Activated CD8-positive, alpha-beta T cell treated with anti-CD3 and anti-CD28 coated beads, Interleukin-2, amount 10 ng/mL, durations not matched to agents 7 days and 5 days (primary cell): ENCODE measurements at places on chromosomes 4 and X. TPM values are rescaled to one million over a fixed set of nuclear protein-coding genes. Genes with fewer than 3 reads are reported as not detected.

DNA sequence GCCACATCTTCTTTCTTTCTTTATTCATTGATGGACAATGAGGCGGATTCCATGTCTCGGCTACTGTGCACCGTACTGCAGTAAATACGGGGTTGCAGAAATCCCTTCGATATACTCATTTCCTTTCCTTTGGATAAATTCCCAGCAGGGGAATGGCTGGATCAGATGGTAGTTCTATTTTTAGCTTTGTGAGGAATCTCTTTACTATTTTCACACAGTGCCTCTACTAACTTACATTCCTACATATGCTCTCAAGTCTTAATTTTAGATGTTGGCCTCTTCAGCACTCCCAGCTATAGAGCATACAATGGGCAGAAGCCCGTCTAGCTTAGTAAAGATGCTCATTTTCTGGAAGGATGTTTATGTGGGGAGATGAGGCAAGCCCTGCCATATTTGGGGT is 317.4 kb downstream of the ASMT start:
- no peaks in the 10 kb centered on the region for H3K4me1 ChIP-seq
- H3K27me3 ChIP-seq = no peaks in the 10 kb centered on the region
- H3K4me3 ChIP-seq = no peak overlapping the region
- H3K36me3 ChIP-seq = no peaks in the 10 kb centered on the region
- no peak overlapping the region for H3K27ac ChIP-seq

DNA sequence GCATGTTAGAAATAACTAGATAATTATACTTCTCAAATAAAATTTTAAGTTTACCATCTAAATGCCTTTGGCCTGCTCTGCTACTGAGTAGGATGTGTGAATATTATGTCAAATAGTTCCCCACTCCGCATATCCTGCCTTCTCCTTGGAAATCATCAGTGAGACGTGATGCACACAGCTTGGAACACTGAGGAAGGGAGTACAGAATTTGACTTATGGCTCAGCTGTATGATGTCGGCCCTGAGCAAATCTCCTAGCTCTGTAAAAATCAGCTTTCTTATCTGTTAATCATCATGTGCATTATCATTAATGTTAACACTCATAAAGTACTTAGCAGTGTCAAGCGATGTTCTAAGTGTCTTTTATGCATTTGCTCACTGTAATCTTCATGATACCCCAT is 241.0 kb upstream of the ANKRD50 start:
- H3K4me1 ChIP-seq = no peaks in the 10 kb centered on the region
- no peaks in the 10 kb centered on the region for H3K36me3 ChIP-seq
- no peaks in the 10 kb centered on the region for H3K27me3 ChIP-seq
- no peak overlapping the region for H3K4me3 ChIP-seq

DMP1 gene
- total RNA-seq = not detected

RAB40AL gene
- total RNA-seq = 0.37 TPM

- H3K36me3 ChIP-seq = peaks cover 69% of the 10 kb centered on the region
- H3K27me3 ChIP-seq = no peaks in the 10 kb centered on the region
- H3K27ac ChIP-seq = peak overlapping the region; percentile 18
- DNase-seq = no peak
These were observed 7.2 kb downstream of the OCIAD2 start for GRCh38 chr4:48899432-48899749.

DNA sequence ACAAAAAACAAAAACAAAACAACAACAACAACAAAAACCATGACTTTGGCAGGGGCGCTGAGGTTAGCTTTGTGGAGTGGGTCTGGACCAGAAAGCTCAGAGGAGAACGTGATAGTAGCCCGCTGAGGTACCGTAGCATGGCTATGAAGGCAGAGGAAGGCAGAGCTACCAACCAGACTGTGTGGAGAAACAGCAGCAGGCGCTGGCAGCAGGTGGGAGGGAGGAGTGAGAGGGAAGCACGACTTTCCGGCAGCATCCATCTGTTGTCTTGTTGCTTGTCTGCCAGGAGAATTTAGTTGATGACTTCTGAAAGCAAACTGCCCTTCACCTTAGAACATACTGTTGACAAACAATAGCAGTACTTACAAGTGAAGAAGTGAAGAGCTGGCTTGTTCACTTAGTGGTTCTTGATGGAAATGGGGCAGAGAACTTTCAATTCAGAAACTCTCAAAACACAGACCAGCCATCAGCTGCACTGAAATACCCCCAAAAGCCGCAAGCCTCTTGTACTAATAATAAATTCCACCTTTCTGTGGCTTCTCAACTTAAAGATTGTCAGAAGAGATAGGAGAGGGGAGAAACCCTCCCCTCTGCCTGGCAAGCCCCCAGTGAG is 447.2 kb downstream of the SLITRK2 start:
- DNase-seq = no peak
- H3K4me3 ChIP-seq = no peak overlapping the region
- H3K4me1 ChIP-seq = no peaks in the 10 kb centered on the region
- no peaks in the 10 kb centered on the region for H3K36me3 ChIP-seq
- H3K27me3 ChIP-seq = no peaks in the 10 kb centered on the region

GRCh38 chrX:67536564-67536963 is 7.3 kb upstream of the AR start:
- no peaks in the 10 kb centered on the region for H3K27me3 ChIP-seq
- no peak overlapping the region for H3K27ac ChIP-seq
- no peaks in the 10 kb centered on the region for H3K4me1 ChIP-seq
- H3K36me3 ChIP-seq = no peaks in the 10 kb centered on the region

GRCh38 chr4:184890499-184890898 is 64.7 kb upstream of the ACSL1 start:
- no peak overlapping the region for H3K27ac ChIP-seq
- H3K4me1 ChIP-seq = no peaks in the 10 kb centered on the region
- no peak overlapping the region for H3K4me3 ChIP-seq
- peaks cover 34% of the 10 kb centered on the region for H3K27me3 ChIP-seq
- no peak for DNase-seq
- no peaks in the 10 kb centered on the region for H3K36me3 ChIP-seq

DNA sequence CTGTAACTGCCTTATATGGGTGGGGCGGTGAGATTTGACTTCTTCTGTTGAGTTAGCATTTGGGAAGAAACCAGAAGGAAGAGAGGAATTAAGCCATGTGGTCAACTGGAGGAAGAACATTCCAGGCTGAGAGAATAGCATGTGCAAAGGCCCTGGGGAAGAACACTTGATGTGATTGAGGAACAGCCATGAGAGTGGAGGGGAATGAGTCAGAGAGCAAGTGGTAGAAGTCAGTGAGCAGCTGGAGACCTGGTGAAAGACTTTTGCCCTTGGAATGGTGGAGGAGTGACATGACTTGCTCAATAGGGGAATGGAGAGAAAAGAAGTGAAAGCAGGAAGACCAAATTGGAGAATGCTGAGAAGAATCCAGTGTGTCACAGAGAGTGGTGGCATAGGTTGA is 327.8 kb upstream of the HAND2 start:
- H3K27ac ChIP-seq = no peak overlapping the region
- H3K4me3 ChIP-seq = no peak overlapping the region
- no peak for DNase-seq
- no peaks in the 10 kb centered on the region for H3K36me3 ChIP-seq
- H3K27me3 ChIP-seq = no peaks in the 10 kb centered on the region

SLC9A7 gene
- total RNA-seq = 3.8 TPM

KCNE5 gene
- total RNA-seq = 0.68 TPM

UCHL1 gene
- total RNA-seq = 0.37 TPM

DNA sequence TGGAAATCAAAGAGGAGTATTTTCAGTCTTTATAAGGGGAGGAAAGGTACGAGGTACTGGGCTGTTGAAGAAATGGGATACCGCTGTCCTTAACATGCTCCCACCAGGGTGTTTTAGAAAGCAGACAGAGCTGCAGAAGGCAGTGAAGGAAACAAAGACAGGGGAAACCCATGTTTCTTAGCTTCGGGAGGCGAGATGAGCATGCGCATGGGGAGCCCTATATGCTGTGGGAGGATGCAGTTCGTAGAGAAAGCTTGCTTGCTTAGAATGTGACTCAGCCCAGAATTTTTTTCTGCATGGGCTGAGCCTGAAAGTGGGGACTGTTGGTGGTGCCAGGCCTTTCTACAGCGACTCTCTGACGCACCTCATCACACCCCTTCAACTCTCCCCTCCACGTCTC is 28.8 kb upstream of the SCOC start:
- no peaks in the 10 kb centered on the region for H3K36me3 ChIP-seq
- H3K27me3 ChIP-seq = peaks cover 25% of the 10 kb centered on the region
- no peak for DNase-seq

HERC5 gene
- 30.2 TPM for total RNA-seq

GPAT3 gene
- 2.9 TPM for total RNA-seq

- H3K27me3 ChIP-seq = no peaks in the 10 kb centered on the region
- no peak for DNase-seq
- H3K4me1 ChIP-seq = no peaks in the 10 kb centered on the region
- no peak overlapping the region for H3K27ac ChIP-seq
These were observed 47.7 kb downstream of the EVC start for GRCh38 chr4:5758741-5759140.

NWD2 gene
- not detected for total RNA-seq

DNA sequence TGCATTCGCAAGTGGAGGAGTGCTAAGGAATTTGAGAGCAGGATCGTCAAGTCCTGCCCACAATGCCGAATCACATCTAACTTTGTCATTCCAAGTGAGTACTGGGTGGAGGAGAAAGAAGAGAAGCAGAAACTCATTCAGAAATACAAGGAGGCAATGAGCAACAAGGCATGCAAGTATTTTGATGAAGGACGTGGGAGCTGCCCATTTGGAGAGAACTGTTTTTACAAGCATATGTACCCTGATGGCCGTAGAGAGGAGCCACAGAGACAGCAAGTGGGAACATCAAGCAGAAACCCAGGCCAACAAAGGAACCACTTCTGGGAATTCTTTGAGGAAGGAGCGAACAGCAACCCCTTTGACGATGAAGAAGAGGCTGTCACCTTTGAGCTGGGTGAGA is 100.2 kb upstream of the MED14 start:
- H3K27ac ChIP-seq = no peak overlapping the region
- no peaks in the 10 kb centered on the region for H3K36me3 ChIP-seq
- no peak overlapping the region for H3K4me3 ChIP-seq
- H3K27me3 ChIP-seq = peaks cover 3% of the 10 kb centered on the region

GRCh38 chr4:183355405-183355804 is 33.2 kb upstream of the CLDN24 start:
- peaks cover 3% of the 10 kb centered on the region for H3K4me1 ChIP-seq
- H3K27ac ChIP-seq = no peak overlapping the region
- peaks cover 9% of the 10 kb centered on the region for H3K27me3 ChIP-seq
- H3K4me3 ChIP-seq = no peak overlapping the region
- H3K36me3 ChIP-seq = no peaks in the 10 kb centered on the region
- DNase-seq = no peak

DNA sequence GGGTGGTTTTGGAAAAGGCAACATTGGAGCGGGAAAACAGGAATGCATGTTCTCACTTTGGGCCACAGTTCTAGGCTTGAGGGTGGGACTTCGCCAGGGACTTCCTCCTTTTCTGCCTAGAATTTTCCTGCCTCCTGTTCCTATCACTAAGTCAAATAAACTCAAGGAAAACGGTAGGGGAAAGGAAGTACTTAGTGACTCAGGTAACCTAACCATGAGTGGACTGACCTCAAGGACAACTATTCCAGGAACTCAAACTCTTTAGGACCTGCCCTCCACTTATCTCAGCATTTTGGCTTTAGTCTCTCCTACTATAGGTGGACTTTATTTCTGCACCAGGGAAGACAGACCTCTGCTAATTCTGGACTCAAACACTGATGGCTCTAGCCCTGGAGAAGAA is 281.7 kb downstream of the ZNF674 start:
- no peaks in the 10 kb centered on the region for H3K27me3 ChIP-seq
- no peak for DNase-seq
- H3K27ac ChIP-seq = no peak overlapping the region
- no peak overlapping the region for H3K4me3 ChIP-seq
- H3K36me3 ChIP-seq = no peaks in the 10 kb centered on the region
- no peaks in the 10 kb centered on the region for H3K4me1 ChIP-seq

- no peak overlapping the region for H3K4me3 ChIP-seq
- no peak for DNase-seq
- no peaks in the 10 kb centered on the region for H3K4me1 ChIP-seq
- peaks cover 2% of the 10 kb centered on the region for H3K27me3 ChIP-seq
- H3K27ac ChIP-seq = no peak overlapping the region
- H3K36me3 ChIP-seq = no peaks in the 10 kb centered on the region
These were observed 34.9 kb downstream of the MAOB start for GRCh38 chrX:43847352-43847751.

- no peaks in the 10 kb centered on the region for H3K4me1 ChIP-seq
- no peak overlapping the region for H3K4me3 ChIP-seq
- no peaks in the 10 kb centered on the region for H3K36me3 ChIP-seq
- H3K27ac ChIP-seq = no peak overlapping the region
These were observed 90.5 kb upstream of the RAPGEF2 start for GRCh38 chr4:159012381-159012780.

GRCh38 chr4:24915121-24915922 is 2.5 kb upstream of the CCDC149 start:
- no peak overlapping the region for H3K4me3 ChIP-seq
- H3K4me1 ChIP-seq = no peaks in the 10 kb centered on the region
- H3K27me3 ChIP-seq = peaks cover 26% of the 10 kb centered on the region
- no peak overlapping the region for H3K27ac ChIP-seq
- H3K36me3 ChIP-seq = peaks cover 2% of the 10 kb centered on the region

KLHL2 gene
- 36.4 TPM for total RNA-seq

DNA sequence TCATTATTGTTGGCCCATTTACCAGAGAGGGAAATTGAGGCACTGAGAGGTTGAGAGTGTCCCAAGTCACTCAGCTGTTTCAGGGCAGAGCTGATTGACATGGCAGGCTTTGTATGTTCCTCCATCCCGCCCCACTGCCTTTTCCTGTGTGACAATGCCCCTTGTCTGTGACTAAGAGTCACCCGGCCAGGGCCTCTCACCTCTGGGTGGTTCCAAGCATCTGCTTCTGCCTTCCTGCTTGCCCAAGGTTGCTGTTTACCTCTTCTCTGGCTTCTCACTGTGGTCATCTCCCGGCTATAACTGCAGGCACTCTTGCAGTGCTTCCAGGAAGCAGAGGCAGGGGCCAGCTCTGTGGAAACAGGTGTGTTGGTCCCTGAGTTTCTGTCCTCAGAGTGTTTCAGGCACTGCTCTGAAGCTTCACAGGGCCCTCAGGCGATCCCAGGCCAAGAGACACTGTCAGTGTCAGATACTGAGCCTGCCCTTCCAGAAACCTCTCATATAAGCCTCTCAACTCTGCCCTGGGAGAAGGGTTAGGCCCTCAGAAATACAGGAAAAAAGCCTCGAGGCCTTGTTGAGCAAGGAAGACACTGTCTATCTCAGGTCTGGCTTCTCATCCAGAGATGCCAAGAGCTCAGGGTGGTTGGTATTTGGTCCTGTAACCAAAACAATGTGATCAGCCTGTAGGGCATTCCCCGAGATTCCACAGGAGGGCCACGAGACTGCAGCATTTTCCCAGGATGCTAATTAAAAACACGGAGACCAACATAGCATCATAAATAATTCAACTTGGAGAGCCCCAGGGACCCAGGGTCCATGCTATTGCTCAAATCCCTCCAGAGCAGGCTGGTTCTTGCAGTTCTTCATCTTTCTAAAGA is 42.0 kb upstream of the PROM1 start:
- H3K36me3 ChIP-seq = no peaks in the 10 kb centered on the region
- no peaks in the 10 kb centered on the region for H3K27me3 ChIP-seq
- no peak overlapping the region for H3K27ac ChIP-seq
- no peak for DNase-seq

SRPX2 gene
- total RNA-seq = not detected

DNA sequence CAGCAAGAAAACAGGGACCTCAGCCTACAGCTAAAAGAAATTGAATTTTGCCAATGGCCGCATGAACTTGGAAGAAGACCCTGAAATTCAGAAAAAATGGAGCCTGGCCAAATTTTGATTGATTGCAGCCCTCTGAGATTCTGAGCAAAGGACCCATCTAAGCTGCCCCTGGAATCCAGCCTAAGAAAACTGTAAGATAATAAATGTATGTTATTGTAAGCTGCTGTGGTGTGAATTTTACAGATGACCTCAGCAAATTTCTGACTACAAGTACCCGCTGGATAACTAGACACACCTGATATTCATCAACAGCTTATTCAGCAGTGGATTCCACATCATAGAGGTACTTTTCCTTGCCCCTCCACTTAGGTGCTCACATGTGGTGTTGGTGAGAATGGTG is 119.5 kb upstream of the EPHA5 start:
- no peak for DNase-seq
- H3K4me1 ChIP-seq = no peaks in the 10 kb centered on the region
- no peaks in the 10 kb centered on the region for H3K27me3 ChIP-seq
- no peak overlapping the region for H3K27ac ChIP-seq
